Suppressor macrophage treated with lipopolysaccharide for 1 hour (primary cell): ENCODE measurements at places on chromosomes 13 and 19.

DNA sequence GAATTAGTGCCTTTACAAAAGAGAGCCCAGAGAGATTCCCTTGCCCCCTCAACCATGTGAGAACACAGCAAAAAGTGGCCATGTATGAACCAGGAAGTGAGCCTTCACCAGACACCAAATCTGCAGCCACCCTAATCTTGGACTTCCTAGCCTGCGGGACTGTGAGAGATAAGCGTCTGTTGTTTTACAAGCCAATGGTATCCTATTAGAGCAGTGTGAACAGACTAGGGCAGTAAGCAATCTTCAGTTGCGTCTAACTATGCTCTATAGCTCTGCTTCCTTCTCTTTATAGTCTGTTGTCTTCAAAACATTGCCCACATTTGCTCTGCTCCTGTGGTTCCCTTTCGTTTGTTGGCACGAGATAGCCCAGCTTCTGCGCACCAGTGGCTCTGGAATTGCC, 109.5 kb upstream of the FNDC3A start:
- DNase-seq = no peak

GRCh38 chr19:45016388-45017314, 15.4 kb downstream of the RELB start:
- peak; percentile 86 for DNase-seq

DNA sequence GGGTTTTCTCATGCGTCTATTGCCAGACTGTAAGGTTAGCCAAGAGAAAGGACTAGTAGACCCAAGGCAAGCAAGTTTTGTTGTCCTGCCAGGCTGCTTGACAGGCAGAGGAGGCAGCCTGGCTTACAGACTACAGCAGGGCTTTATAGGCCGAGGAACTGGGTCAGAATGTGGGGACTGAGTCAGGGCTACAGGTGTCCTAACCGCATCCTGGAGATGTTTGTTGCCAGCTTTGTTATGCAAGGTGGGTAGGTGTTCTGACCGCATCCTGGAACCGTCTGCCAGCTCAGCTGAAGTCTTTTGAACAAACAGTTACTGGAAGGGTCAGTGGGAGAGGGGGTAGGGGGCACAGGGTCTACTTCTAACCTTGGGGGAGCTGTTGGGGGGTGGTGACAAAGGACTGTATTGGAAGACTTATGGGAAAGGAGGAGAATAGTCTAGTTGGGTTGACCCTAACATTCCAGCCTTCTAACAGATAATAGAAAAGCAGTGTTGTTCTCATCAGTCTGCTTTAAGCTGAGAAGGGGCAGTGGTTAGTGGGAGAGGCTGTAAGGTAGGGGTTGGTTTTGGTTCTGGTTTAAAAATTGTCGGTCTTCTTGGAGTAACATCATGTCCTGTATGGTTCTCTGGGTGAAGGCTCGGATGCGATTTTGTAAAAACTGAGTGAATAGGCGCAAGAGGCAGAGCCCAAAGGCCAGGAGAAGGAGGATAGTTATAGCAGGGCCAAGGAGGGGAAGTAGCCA, 913.8 kb upstream of the SLITRK5 start:
- DNase-seq = no peak

DNA sequence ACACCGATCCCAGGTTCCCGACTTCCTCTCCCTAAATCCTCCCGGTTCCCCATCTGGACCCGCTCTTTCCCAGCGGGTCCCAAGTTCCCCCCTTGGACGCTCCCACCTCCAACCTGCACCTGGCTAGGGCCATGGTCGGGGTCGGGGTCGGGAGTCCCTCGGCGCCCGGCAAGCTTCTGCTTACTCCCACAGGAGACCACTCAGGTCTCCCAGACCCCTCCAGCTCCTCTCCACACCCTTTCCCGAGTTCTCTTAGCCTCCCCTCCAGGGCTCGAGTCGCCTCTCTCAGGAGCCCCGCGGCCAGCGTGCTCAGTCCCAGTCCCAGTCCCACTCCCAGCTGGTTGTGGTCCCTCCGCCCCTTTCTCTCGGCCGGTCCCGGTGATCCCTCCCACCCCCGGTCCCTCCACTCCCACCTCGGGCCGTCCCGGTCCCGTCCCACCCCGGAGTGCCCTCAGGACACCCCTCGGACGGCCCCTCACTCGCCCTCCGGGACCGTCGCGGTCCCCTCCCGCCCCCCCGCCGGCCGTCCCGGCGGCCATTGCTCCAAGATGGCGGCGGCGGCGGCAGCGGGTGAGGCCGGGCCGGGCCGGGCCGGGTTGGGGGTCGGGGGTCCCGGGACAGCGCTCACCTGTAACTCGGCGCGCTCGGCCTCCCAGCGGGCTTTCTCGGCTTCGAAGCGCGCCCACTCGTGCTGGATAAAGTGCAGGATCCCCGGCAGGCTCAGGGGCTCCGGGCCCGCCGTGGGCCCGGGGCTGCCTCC, at the start of gene FKRP:
TSS of gene FKRP (plus strand) at position 537 of the 760 bp plus-strand sequence. CDS start 9,394 bp downstream, outside the sequence.
- peak; percentile 32 for DNase-seq

DNA sequence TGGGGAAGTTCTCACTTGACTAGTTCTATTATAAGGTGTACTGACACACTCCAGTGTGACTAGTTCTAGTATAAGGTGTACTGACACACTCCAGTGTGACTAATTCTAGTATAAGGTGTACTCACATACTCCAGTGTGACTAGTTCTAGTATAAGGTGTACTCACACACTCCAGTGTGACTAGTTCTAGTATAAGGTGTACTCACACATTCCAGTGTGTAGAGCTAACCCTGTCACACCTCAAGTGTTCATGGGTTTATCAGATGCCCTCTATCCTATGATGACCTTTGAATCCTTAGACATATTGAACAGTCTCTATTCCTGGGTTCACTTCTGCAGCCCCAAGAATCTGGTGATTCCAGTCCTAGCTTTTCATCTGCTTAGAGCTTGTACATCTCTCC, 54.6 kb upstream of the MYO16 start:
- DNase-seq = no peak

DNA sequence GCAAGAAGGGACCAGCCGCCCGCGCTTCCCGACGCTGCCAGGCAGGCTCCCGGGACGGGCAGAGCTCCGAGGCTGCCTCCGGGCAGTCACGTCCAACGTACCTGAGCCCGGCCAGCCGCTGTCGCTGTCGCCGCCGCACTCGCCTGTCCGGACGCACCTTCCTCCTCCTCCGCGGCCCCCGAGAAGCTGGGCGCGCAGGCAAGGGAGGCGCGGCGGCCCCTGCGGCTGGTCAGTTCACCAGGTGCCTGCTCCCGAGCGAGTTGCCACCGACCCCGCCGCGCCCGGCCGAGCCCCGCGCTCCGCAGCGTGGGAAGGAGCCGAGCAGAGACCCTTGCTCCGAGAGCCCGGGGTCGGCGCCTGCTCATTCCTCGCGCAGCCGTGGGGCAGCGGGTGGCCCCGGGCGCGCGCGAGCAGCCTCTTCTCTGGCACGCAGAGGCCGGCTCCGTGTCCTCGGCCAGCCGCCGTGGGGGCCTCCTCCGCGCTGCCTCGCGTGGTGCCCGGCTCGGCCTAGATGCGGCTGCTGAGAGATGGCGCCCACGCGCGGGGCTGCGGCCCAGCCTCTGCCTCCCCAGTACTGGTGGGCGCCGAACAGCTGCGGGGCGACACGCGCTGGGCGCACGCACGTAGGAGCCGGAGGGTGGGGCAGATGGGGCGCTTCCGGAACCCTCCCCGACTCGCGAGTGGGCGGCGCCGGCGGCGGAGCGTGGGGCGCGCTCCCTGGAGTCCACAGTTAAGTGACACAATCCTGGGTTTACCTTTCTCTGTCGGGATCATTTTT, 419.4 kb downstream of the UQCRFS1 start:
- no peak for DNase-seq

DNA sequence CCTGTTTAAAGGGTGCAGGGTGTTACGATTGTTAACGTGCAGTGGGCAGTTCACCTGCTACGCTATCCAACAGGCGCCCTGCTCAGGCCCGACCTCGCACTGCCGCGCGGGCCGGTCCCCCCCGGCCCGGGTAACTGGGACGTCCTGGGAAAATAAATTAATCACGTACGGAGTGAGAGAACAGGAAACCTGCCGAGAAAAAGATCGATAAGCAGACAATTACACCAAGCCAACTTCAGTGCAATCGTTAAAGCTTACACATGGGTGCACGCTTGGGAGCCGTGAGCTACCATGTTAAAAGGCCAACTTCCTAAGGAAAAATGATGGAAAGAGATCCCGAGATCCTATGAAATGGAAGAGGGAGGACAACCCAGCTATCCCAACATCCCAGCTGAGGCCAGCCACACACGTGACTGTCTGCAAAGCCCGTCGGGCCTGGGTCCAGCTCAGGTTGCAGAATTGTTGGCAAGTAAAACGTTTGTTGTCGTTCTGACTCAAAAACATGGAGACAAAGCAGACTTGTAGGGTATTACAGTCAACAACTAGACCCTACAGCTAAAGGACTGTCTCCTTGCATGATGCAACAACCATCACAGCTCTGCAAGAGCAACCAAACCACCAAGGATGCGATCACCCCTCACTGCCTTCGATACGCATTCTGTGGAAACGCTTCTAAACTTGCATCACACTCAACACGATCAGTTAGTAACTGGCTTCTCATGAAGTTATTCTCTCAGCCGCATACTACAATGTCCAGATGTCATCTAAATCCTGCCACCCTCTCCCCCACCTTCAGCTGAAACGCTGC, 741 bp upstream of the TUBGCP3 start:
- DNase-seq = no peak

GRCh38 chr19:5592531-5593342, 25.0 kb upstream of the TINCR start:
- no peak for DNase-seq

DNA sequence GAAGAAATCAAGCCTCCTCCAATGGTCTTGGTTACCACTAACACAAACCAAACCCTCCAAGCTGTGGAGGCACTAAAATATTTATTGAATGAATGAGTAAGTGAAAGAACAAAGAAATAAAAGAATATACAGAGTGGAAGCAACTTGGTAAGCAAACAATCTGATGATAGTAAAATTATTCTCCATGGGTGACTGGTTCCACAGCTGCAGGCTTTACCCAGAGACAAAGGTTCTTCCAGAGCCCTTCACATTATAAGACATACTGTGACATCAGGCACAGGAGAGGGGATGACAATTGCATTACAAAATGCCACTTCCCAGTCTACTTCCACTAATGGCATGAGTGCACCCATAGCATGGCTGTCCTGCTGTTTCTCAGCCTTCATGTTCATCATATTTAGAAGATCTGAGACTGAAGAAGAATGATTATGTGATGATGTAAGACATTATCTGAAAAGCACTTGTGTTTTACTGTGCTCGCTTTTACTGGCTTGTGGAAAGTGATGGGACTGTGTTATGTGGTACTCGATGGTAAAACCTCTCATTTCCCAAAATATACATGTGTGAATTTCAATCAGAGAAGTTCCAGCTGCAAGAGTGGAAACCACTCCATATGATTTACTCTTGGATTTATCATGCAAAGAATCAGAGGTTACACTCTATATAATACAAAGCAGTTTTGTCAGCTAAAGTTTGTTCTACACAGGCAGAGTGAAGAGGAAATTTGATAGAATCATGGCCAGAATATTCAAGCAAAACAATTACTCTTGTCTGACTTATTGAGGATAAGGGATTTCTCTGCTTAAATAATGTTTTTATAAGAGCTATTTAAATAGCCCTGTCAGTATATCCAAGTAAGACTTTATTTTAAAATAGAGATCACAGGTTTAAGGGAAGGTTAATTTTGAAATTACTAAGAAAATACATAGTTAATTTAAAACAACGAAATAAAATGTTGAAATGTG, 220.2 kb upstream of the NBEA start:
- DNase-seq = no peak

DNA sequence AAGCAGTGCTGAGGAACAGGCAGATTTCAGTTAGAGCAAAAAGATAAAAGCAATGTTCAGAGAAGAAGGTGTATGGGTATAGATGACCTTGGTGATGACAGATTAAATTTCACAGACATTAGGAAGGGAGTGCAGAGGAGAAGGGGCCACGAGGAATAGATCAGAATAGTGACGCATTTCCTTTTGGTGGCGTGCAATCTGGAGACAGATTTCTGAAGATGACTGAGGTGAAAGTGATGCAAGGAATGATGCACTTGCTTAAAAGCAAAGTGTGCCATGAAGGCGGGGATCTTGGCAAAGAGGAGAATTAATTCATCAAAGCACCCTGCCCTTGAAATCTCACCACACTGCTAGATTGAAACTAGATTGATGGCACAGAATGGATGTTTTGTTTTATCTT, 202.4 kb downstream of the ITGBL1 start:
- no peak for DNase-seq

GRCh38 chr19:44696939-44697669, 1.8 kb upstream of the CEACAM16 start:
- no peak for DNase-seq

GRCh38 chr13:111342721-111343120, 22.3 kb downstream of the TEX29 start:
- DNase-seq = no peak

GRCh38 chr19:35281303-35281702, 1.0 kb upstream of the HAMP start:
- DNase-seq = no peak

DNA sequence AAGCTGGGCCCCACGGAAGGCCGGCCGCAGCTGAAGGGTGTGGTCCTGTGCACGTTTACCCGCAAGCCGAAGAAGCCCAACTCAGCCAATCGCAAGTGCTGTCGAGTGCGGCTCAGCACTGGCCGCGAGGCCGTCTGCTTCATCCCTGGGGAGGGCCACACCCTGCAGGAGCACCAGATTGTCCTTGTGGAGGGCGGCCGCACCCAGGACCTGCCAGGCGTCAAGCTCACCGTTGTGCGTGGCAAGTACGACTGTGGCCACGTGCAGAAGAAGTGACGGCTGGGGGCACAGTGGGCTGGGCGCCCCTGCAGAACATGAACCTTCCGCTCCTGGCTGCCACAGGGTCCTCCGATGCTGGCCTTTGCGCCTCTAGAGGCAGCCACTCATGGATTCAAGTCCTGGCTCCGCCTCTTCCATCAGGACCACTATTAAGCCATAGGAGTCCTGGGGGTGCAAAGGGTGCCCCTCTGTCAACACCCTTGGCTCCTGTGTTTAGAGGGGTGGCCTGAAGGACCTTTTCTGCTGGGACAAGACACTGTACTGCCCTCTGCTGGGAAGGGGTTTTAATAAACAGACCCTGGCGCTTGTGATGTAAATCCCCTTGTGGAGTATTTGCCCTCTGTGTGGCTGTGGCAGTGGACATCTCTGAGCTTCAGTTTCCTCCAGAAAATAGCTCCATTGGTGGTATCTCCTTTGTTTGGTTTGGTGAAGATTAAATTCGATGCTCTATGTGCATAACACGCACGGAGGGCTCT, 1.9 kb downstream of the MRPS12 start:
- peak; percentile 53 for DNase-seq

- no peak for DNase-seq
Measured at GRCh38 chr13:103410002-103410401, 343.8 kb upstream of the SLC10A2 start.

DNA sequence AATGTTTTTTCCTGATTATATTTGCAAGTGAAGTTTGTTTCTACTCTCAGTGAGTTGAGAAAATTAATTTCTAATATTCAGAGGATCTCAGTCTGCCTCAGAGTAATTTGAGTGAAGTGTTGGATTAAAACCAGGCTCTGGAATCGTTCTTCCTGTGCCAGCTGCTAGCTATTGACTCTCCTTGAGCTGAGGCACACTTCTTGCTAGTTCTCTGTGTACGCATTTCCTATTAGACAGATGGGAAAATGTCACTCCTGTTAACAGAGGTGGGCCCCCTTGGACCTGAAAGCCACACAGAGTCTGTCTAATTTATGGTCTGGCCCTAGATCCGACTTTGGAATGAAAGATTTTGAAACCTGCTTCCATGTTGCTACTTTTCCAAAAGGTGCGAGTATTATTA, 107.6 kb upstream of the RNF113B start:
- DNase-seq = no peak

GRCh38 chr19:16012552-16012951, 63.7 kb upstream of the TPM4 start:
- DNase-seq = no peak

GRCh38 chr19:952680-953444, 27.0 kb downstream of the ARID3A start:
- DNase-seq = no peak
